ENCODE measurements at places on chromosomes 2 and 18.

DNA sequence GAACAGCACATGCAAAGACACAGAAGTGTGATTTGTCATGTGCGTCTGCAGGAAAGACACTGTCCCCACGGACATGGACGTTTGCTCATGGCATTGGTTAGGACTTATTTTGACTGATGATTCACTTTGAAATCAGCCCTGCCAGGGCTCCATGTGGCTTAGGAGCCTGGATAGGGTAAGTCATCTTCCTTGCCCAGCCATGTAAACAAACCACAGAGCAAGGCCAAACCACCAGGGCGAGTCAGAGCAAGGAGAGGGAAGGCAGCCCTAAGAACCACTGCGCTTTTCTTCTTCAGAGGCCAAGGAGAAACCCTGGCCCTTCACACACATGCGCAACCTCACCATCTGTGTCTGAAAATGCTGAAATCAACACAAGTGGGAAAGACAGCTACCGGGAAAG lies 88.8 kb downstream of the GFPT1 start:
- DNase-seq, result no peak

DNA sequence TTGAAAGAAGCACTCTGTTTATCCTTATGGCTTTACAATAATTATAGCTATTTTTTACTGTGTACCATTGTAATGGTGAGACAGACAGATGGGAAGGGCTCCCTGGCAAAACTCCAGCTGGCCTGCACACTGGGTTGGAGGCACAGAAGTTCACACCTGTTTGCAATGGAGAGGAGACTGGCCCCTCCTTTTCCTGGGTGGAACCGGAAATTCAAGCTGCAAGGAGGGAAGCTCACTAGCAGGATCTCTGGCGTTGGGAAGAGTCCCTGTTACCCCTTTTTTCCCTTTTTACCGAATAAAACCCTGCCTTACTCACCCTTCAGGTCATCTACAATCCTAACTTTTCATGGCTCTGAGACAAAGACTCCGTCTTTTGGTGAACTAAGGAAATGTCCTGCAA lies 100.3 kb upstream of the TFPI start:
- no peak for DNase-seq

GRCh38 chr2:220296174-220296573 lies 668.7 kb downstream of the SLC4A3 start:
- DNase-seq, result no peak

GRCh38 chr2:209321076-209321475 lies 102.8 kb upstream of the MAP2 start:
- no peak for DNase-seq

DNA sequence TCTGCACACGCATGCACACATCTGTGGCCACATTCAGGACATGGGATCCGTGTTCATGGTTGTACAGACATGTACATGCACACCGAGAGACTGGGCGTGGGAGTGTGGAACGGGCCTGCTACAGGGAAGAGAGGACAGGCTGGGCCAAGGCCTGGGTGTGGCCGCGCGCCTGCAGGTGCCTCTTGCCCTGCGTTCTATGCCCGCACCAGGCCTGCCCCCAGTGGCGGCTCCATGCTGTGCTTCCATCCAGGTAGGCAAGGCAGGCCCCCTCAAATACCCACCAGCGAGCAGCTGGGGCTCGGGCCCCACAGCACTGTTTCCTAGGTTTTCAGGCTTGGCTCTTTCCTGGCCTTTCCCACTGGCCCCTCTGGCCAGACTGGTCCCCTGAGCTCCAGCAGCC lies 15.5 kb upstream of the PTMA start:
- no peak for DNase-seq

DNA sequence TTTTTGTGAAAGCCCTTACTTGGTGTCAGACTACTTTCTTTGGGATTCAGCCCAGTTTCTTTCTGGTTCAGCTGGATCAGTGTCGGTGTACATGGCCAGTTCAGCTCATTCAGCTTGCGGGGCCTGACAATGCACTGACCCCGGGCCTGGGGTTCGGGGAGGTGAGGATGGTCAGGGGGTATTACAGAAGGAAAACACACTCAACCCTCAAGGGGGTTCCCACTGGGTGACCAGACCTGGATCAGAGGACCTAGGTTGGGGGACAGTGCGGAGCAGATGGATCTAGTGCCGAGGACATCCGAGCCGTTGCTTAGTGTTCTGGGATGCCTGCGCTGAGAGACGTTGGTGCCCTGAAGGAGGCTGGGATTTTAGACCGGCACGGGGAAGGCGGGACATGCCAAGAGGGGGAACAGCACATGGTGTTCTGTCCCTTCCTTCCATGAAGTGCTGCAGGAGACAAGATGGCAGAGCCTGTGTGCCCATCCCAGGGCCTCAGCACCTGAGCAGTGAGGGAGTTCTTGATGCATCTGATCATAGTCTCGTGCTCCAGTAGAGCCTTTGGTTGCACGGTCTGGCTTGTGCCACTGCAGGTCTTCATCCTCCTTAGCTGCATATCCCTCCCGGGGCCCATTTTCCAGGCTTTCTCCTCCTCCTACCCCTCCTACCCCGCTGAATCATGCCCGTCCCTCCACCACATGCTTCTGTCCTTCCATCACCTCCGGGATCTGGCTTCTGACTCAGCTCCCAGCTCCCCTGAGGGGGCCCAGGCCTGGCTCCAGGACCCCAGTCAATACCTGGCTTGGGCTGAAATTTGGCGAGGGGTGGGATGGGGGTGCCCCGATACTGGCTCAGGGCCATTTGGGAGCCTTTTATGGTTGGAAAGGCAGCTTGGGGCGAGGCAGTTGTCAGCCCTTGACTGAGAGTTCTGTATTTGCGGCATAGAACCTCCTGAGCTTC lies 18.0 kb downstream of the SPEG start:
- peak; percentile 83 for DNase-seq

DNA sequence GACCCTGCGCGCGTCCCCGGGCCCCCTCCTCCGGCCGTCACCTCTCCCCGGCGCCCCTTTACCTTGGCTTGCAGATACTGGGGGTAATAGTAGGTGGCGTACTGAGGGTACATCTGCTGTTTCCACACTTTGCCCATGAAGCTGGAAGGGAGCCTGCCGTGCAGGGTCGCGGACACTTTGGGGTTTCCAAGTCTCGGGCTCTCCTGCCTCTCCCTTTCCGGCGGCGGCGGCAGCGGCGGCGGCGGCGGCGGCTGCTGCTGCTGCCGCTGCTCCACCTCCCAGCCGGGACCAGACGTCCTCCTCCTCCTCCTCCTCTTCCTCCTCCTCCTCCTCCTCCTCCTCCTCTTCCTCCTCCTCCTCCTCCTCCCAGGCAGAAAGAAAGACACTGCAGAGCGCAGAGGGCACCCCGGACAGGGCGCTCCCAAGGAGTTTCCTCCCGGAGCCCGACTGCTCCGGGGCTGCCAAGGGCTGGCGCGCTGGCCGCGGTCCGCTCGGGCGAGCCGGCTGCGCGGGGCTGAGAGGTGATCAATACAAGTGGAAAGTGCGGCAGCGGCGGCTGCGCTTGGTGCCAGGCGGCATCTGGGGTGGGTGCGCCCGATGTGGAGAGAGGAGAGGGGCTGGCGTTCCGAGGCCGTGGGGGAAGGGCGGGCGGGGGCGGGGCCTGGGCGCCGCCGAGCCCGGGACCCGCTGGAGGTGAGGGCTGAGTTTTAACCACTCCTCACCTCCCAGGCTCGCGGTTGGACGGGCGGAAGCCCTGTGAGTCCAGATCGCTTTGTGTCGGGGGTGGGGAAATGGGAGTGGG lies at the start of gene RBMS1:
RBMS1 (minus strand) TSS at position 581 of the 802 bp plus-strand sequence; CDS start at position 137, 444 bp downstream.
- DNase-seq, result peak; percentile 57

GRCh38 chr2:99555404-99555803 lies 65.6 kb upstream of the REV1 start:
- no peak for DNase-seq

DNA sequence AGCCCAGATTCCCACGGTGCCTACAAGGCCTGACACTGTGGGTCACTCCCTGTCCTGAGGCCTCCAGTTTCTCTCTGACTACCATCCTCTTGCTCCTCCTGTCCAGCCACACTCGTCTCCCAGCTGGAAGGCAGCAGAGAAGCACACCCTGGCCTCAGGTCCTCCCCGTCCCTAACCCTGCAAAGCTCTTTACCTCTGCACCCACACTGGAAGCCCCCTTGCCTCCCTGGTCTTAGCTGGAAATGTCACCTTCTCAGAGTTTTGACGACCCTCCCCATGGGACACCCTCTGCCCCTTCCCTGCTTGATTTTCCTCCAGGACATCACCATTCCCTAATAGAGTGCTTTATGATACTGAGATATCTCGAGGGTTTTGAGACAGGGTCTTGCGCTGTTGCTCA lies 10.6 kb downstream of the RNU2-63P start:
- DNase-seq, result no peak

DNA sequence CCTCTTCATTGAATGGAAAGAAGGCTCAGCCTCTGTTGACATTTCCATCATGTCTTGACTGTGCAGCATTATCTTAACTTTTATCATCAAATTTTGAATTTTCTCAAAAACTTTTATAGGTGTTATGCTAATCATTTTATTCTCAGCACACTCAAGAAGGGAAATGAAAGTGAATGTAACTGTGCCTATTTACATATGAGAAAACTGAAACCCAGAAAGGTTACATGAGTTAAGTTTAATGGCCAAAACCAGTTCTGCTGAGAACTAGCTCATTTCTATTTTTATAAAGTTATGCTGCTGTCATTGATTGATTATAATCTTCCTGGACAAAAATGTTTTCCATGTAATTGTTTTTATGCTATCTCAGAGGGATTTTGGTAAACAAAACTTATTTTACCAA lies 618.8 kb upstream of the NRXN1 start:
- DNase-seq, result no peak

DNA sequence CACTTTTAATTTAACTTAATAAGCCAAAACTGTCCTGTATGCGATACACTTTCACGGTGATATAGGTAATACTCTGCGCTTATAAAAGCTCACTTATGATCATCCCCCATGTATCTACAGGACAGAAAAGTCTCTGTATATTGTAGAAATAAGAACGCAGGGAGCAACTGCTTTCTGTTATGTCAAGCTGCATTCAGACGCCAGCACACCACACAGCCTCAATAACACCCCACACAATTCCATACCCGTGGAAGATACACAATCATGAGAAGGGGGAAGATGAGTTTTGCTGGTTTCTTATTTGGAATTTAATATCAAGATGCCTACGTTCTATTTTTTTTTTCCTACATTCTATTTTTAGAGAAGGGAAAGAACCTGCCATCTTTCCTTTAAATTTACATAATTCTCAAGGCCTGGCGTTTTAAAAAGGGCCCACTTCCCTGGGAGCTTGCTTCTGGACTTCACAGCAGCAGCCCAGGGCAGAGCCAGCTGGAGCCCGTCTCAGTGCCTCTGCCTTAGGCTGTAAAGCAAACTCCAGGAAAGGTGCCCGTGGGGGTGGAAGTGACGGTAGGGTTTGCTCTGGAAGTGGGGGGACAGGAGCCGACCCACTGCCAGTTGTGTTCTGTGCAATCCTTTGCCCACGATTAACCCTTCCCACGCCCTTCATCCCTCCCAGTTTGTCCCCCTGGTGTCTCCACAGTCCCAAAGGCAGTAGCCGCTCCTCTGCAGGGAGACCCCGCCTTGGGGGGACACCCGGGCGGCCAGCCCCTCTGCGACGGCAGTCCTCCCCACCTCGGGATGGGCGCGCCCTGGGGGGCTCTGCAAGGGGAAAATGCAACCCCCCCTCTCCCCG lies 5.3 kb downstream of the PTGR3 start:
- no peak for DNase-seq

DNA sequence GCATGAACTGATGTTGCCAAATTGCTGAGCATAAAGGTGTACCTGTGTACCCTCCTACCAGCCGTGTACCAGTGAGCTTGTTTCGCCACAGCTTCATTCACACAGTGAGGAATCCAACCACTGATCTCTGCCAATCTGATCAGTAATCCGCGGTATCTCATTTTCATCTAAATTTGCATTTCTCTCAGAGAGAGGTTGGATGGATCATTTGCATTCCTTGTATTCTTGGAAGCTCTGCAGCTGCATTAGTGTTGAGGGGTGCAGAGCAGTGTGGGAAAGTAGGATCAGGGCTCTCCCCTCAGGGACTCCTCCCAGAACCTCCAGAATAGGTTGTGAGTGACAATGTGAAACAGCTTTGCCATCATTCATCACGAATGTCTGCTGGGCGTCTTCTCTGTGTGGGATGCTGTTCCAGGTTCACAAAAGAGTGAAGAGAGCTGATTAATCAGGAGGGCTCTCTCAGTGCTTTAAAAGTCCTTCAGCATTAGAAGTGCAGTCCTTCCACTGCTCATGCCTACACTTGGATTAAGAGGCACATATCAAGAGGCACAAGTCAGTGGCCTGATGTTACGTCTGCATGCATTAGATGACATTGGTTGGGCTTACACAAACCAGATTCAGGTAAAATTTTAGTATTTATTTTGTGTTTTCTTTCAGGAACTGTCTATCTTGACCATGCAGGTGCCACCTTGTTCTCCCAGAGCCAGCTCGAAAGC lies 7.5 kb downstream of the MOCOS start:
- DNase-seq, result no peak

DNA sequence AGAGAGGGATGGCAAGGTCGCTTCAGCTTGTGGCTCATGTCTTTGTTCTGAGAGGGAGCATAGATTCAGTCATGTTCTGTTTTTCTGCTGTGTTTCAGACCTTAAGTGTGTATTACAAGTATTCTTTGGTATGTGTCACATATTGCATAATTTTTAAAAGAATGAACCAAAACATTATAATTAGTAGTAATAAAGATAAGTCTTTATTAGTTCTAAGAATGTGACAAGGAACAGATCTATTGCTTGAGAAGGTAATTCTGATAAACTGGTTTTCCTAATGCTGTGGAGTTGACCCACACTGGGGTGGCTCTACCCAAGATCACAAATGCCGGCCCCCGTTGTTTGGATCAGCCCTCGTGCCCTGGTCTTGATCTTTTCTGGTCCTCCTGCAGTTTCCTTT lies 124.3 kb upstream of the FOSL2 start:
- DNase-seq, result no peak

DNA sequence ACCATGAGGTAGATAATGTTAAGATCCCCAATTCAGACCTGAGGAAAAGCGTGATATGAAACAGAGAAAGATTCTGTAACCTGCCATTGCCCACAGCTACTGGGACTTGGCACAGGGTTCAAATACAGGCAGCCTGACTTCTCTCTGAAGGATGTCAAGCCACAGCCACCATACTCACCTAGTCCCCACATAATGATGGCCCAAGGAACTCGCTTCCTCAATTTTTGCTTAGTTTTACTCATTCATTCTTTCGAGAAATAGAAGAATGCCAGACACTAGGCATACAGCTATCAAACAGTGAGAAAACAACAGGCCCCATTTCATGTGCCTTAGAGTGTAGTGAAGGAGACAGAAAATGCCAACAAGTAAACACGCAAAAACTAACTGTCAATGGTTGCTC lies 980 bp upstream of the SULT1C4 start:
- DNase-seq, result no peak

DNA sequence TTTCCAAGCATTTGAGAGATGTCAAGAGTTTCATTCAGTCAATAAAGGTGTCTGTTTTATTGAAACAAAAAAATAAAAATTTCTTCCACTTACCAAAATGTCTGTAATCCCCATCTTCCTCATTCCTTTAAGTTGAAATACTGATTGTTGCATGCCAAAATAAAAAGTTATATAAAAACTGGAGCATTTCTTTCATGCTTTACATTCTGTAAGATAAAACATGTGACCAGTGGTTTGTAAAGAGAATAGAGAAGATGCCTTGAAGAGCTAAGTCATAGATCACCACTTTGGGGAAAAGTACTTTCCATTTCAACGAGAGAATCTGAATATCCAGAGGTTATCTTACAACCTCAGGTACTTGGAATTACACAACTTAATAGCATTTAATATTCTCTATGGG lies 35.9 kb upstream of the MYO1B start:
- DNase-seq, result no peak

- no peak for DNase-seq
Observed at GRCh38 chr2:121427187-121427689, 103.4 kb upstream of the RNU4ATAC start.
